Eye (tissue), 1 donor: ENCODE measurements at places on chromosomes 7 and 10.

- DNase-seq = no peak
Measured at GRCh38 chr10:30439931-30440330, 5.9 kb downstream of the MAP3K8 start.

DNA sequence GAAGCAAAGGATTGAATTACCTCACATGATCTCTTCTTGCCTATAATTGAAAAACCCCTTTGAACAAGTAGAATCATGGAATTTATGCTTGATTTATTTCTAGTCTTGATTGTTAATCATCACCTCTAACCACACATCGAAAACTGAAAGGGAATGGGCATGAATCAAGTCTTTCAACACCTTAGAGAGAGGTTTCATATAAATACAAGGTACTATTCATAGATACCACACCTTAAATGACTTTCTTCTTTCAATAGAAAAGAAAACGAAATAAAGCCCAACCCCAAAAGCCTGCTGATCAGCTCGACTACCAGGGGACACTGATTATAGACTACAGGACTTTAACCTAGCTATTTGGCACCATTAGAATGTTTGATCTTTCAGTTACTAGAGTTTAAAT is 128.6 kb upstream of the PTPRZ1 start:
- no peak for DNase-seq

DNA sequence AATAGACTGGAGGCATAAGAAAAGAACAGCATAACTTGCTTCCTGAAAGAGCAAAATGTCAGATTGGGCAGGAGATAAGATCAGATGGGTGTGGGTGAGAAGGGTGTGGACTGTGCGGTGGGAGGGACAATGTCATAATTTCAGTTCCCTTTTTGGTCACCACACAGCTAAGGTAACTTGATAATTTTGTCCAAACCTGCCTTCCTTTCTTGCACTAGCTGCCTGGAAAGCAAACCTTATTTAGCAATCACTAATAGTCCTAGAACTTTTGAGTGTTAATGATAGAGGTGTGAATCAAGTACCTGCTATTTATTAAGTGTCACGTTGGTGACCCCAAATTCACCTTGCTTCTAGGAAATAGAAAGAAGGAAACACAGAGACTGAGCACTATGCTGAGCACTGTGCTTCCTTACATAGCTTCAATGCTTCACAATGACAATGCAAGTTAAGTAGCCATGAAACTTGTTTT is 72.4 kb upstream of the SP4 start:
- DNase-seq = no peak

GRCh38 chr10:132805599-132805998 is 19.7 kb upstream of the NKX6-2 start:
- no peak for DNase-seq

GRCh38 chr10:15254808-15255648 is 86.5 kb upstream of the NMT2 start:
- DNase-seq = peak; percentile 47

DNA sequence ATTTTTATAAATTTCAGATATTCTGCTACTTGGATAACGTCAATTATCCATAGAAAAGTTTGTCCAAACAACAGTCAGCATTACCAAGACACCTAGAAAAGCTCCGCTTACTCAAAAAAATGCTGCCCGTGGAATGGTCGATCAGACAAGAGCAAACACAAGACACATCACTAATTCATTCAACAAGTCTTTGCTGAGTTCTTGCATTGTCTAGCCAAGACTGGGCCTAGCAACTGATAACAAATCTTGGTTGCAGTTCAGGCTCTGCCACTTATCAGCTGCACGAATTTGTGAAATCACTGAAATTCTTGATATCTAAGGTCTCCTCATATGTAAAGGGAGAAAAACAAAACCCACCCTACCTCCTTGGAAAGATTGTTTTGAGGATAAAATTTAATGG is 168.3 kb downstream of the AKR1D1 start:
- no peak for DNase-seq

GRCh38 chr10:72239409-72239808 is 23.3 kb upstream of the ASCC1 start:
- DNase-seq = no peak

- DNase-seq = no peak
Measured at GRCh38 chr10:104831272-104831671, 190.2 kb downstream of the SORCS3 start.

- no peak for DNase-seq
Measured at GRCh38 chr10:97297556-97298222, 5.3 kb upstream of the ARHGAP19 start.

DNA sequence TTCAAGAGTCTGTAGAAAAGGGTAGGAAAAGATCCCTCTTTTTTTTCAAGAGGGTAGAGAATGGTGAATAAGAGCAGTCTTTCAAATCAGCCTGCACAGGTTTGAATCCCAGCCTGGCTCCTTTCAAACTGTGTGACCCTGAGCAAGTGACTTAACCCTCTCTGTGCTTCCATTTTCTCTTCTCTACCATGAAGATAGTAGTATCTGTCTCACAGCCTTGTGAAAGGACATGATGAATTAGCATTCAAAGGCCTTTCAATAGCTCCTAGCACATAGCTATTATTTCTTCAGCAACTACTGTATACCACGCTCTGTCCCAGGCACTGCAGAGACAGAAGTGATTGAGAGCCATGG is 25.4 kb downstream of the LEP start:
- no peak for DNase-seq

GRCh38 chr7:99597762-99598501 is at the start of gene TMEM225B:
Gene TMEM225B, plus strand, starts transcription at chr7:99598267. Its CDS starts 6,122 bp downstream, at chr7:99604389.
- DNase-seq = no peak

- peak; percentile 34 for DNase-seq
Measured at GRCh38 chr7:155007947-155008346, 5.0 kb upstream of the PAXIP1 start.

GRCh38 chr7:149071641-149072437 is 18.7 kb downstream of the ZNF786 start:
- peak; percentile 31 for DNase-seq

- DNase-seq = no peak
Measured at GRCh38 chr10:6349846-6350535, 147.3 kb downstream of the PFKFB3 start.

GRCh38 chr10:79001082-79001885 is 67.5 kb upstream of the ZMIZ1 start:
- DNase-seq = no peak

DNA sequence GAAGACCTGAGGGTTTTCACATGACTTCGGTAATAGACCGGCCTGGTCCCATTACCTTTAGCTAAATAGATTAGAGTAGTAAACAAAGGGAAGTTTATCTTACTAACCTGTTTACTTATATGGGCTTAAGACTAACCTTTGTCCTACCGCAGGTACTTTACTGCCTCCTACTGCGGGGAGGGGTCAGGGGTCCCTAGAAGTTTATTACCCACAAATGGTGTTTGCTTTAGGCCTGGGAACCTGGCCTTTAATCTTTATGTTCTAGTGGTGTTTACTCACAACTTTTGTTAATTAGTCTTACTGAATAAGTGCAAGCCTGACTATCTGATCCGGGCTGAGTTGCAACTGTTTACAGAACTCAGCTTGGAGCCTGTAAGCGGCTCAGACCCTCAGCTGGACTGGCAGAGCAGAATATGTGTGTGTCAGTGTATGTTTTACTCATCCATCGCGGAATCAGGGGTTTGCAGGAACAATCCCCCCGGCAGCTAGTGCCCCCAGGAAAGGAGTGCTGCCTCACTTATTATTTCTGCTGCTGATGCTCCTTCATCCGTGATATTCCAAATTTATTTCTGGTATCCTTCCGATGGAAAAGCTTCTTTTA is 578.9 kb upstream of the SEMA3D start:
- no peak for DNase-seq

- DNase-seq = no peak
Measured at GRCh38 chr10:49314806-49315205, 15.8 kb downstream of the C10orf71 start.

- peak; percentile 25 for DNase-seq
Measured at GRCh38 chr10:27569946-27570345, 65.8 kb downstream of the RAB18 start.

DNA sequence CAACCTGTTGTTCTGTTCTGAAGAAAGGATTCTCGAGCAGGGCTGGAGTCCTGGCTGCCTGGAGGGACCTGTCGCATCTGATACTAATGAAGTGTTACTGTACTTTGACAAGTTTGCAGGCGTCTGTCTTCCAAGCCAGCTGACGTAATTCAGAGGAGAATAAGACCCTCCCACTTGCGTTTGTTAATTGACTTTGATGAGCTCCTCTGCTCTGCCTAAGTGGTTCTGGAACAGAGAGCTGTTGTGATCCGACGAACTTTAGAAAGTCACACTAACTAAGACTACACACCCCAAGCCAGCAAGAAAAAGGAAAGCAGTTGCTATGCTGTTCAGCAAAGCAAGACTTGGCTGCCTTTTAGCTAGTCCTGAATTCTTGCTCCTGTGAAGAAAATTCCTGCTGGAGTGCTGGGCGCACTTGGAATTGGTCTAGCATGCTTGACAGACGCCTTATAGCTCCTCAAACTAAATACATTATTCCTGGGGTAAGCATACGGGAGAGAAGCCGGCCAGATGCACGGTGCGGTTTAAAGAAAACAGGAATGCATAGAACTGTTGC is 200.3 kb downstream of the CACNB2 start:
- DNase-seq = peak; percentile 83

DNA sequence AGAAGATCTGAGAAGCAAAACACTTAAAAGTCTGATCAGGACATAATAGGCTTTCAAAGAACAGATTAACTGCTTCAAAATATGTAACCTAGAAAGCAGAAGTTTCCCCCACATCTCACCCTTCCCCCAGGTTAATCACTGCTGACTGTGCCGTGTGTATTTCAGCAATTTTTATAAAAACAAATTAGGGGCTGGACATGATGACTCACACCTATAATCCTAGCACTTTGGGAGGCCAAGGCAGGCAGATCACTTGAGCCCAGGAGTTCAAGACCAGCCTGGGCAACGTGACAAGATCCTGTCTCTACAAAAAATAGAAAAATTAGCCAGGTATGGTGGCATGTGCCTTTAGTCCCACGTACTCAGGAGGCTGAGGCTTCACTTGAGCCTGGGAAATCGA is 67.6 kb upstream of the GATA3 start:
- no peak for DNase-seq

DNA sequence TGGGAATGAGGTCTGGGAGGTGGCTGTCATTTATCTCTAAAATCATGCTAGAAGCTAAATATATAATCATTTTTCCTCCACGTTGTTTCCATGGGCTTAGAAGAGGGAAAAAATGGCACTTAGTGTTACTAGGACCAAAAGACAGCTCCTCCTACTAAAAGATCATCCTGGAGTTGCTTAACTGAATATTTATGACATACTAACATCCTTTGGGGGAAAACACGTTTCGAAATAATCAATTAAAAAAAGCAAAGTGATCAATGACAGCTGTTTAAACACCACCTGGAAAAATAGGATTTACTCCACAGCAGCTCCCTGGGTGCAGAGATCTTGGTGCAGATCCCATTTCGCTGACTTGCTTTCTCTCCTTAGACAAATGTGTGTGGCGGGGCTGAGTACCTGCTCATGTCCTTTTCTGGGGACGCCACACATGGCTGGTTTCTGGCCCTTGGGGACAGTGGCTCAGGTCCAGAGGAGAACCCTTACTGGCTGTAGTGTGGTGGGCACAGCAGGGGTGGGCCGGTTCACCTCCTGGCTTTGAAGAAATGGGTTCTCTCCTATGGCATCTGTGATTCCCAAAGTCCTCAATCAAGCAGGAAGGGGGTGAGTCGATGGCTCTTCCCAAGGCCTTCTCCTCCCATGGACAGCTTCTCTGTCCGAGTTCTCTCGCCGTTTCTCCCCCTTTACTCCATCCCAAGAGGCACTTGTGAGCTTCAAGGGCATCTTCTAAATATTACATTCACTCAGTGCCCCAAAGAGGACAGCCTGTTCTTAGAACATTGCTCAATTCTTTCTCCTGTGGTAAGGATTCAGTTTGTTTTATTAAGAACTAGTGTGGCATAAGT is 156.4 kb upstream of the KLF14 start:
- no peak for DNase-seq
